Smooth muscle cell of the pulmonary artery (primary cell): ENCODE measurements at places on chromosomes 4 and X. TPM values are rescaled to one million over a fixed set of nuclear protein-coding genes. Genes with fewer than 3 reads are reported as not detected.

The CLIC2 gene
- 0.33 and 0.78 TPM in 2 replicates for total RNA-seq

The SLC25A31 gene
- not detected in 2 replicates for total RNA-seq

The ELK1 gene
- 20.4 and 27.5 TPM in 2 replicates for total RNA-seq

The AMTN gene
- 0.13 TPM in 1 of 2 replicates, not detected in the other for total RNA-seq
